ENCODE measurements at places on chromosomes 3 and 15.

GRCh38 chr3:196499807-196500524, 3.6 kb downstream of the RNF168 start:
- no peak for DNase-seq

DNA sequence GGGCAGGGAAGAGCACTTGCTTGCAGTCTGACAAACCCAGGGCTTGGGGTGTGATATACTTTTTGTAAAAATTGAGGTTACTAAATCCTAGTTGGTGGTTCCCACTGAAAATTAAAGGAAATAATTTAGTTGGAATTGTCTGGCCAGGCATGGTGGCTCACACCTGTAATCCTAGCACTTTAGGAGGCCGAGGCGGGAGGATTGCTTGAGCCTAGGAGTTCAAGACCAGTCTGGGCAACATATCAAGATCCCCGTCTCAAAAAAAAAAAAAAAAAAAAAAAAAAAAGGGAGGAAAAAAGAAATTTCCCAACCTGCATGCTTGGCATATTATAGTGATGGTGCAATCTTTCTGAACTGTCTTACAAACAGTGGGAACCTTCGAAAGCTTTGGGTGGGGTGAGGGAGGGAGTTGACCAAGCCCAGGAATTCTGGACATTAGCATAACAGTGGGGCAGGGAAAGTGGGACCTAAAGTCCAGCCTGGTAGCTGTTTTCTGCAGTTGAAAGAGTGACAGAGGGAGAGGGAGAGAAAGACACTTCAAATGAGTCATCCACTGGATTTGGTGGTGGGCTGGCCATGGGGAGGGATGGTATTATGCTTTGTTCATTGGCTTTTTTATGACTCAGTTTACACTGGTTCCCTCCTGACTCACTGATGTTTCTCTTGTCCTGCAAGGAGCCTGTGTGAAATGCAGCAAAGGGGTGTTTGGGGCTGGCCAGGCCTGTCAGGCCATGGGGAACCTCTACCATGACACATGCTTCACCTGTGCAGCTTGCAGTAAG, 41.1 kb downstream of the LIMD1 start:
- no peak for DNase-seq

DNA sequence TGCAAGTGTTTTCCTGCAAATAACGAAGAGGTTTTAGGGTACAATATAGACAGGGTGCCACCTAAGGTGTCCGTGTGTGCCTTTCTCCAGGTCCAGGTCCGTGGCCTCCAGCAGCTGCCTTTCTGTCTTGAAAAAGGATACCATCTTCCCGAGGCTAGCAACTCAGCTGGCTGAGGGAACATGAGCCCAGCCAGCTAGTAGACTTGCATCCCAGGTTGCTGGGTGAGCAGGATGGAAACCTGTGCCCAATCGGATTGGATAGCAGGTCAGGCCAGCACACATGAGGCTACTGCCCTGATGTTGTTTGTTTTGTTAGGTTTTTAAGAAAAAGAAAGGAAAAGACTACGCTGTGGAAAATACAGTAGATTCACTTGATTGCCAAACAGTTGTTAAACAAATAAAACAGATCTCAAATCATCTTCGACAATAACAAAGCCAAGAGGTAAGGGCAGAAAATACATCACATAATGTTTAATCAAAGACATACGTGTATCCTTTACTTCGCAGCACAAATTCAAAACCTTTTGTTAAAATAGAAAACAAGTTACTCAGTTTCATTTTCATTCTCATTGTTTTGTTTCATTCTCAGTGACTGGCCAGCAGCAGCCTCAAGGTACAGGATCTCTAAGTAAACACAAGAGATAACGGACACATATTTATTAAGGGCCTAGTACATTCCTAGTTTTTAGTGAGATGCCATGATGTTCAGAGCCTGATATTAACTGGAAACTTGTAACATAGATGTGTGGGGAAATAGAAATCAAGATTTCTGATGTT, 661.2 kb upstream of the NR2F2 start:
- DNase-seq, result no peak

- no peak for DNase-seq
Measured at GRCh38 chr3:189820365-189820720, 189.2 kb downstream of the TP63 start.

DNA sequence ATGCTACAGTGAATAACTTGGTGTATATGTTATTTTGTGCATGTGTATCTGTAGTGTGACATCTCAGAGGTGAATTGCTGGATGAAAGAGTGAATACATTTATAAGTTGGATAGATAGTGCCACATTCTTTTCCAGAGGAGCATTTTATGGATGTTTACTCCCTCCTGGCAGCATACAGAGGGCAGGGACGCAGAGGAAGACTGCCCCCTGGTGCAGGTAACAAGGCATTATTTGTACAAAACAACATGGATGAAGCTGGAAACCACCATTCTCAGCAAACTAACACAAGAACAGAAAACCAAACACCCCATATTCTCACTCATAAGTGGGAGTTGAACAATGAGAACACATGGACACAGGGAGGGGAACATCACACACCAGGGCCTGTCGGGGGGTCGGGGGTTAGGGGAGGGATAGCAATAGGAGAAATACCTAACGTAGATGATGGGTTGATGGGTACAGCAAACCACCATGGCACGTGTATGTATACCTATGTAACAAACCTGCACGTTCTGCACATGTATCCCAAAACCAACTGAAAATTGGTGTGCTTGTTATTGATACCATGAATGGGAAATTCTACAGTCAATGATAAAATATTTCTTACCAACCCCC, 57.9 kb upstream of the CTXND1 start:
- no peak for DNase-seq

DNA sequence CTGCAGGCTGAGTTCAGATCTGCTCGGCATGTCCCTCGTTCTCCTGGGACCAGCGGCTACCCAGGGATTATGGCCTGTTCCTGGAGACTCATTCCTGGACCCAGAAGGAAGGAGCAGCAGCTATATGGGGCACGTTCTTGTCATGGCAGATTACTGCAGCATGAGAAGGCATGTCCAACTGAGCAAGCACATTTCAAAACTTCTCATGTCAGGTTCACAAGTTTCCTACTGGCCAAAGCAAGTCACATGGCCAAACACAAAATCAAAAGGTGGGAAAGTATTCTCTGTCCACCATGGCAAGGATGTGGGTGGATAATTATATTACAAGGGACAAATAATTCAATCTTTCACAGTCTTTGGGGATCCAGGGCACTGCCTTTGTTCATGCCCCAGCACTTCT, 71.9 kb upstream of the C15orf39 start:
- no peak for DNase-seq

- DNase-seq, result no peak
Measured at GRCh38 chr3:18127859-18128681, 297.1 kb downstream of the SATB1 start.

DNA sequence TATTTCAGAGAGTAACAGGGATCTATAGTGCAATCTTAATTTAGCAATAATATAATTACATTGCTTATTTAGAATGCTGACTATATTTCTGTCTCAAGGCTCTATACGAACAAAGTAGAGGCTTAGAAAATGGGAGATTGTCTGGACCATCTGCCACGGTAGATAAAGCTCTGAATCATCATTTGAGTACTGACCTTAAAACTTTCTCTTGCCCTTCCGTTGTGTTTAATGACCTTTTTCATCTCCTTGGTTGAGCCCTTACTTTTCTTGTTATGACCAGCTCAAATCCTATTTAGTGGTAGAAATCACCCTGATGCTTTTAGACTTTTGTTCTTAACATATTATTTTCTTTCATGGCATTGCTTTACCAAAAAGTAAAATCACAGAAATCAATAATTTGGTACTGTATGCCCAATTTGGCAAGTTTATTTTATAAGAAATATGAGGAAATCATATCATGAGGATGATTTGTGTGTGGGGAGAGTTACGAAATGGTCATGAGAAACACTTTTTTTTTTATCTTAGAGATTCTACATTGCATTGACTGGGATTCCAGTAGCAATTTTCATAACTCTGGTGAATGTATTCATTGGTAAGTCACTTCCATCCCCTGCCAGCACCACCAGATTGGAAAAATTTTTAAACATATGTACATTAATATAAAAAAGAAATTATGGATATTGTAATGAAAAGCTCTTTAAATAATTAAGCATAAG, 11.0 kb downstream of the NDUFB5 start:
- DNase-seq, result no peak

DNA sequence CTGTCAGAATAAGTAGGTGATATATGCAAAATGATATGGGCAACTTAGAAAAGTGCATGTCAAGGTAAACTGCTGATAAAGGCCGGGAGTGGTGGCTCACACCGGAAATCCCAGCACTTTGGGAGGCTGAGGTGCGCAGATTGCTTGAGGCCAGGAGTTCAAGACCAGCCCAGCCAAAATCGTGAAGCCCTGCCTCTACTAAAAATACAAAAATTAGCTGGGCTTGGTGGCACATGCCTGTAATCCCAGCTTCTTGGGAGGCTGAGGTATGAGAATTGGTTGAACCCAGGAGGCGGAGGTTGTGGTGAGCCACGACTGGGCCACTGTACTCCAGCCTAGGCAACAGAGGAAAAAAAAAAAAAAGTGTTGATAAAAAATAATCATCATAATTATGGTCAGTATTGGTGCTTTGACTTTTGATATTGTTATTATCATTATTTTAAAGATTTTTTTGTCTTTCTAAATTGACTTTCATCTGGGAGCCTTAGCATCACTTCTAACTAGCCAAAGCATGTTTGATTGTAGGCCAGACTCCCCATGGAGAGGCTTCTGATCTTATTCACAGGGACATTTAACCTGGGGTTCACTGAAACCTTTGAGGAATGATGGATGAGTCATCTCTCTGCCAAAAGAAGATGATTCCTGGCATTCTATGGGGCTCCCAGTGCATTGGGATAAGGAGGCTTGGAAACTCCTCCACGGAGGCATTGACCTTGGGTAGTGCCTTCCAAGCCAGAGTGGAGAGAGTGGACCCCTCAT, 5.6 kb downstream of the ZBTB38 start:
- DNase-seq, result no peak

DNA sequence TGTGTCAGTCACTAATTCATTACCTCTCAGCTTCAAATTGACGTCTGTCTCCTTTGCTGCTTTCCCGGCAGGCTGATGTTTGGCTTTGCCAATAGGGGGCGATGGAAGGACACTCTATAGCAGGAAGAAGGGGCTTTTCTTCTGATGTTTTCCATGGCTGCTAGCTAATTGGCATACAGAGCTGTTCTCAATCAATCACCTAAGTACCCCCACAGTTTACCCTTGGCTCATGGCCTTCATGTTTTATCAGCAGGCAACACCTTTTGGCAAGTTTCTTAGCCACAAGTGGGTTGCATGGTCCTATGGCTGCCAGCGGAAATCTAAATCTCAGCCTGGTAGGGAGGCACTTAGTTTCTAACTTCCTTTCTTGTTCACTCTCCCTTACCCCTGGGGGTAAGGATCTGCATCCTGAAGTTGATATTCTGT, 45.0 kb downstream of the ESYT3 start:
- no peak for DNase-seq

DNA sequence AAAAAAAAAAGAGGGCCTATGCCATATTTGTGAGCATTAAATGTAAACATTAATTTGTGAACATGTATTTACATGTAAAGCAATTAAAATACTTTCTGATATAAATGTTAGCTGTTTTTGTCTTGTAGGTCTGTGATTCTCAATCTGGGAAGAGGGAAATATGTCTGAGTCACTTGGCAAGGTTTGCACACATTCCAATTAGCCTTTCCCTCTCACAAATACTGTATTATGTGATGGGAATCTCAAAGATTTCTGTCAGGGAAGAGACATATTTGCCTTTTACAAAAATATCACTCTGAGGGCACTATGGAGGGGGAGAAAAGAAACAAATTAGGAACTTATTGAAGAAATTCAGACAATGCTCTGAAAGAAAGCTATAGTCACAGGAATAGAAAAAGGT, 483.6 kb downstream of the GBE1 start:
- no peak for DNase-seq

DNA sequence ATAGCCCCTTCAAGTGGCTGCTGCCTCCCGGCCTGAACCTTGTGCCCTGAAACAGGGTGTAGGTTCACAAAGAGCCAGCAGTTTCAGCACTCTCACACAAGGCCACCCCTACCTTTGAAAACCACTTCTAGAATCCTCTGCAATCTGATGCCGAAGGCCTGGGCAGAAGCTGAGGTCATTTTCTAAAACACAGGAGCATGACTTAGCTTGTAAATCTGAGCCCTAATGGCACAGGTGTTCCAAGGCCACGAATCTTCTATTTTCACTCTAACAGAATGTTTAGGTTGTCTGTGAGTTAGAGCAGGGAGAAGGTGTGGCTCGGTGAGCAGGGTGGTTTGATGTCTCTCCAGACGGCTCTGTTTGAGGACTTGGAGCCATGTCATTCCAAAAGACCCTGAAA, 62.3 kb downstream of the SYNM start:
- no peak for DNase-seq

GRCh38 chr3:56633602-56634535, 49.2 kb downstream of the TASOR start:
- DNase-seq, result no peak

- no peak for DNase-seq
Measured at GRCh38 chr3:55895897-55896566, 408.9 kb upstream of the WNT5A start.

DNA sequence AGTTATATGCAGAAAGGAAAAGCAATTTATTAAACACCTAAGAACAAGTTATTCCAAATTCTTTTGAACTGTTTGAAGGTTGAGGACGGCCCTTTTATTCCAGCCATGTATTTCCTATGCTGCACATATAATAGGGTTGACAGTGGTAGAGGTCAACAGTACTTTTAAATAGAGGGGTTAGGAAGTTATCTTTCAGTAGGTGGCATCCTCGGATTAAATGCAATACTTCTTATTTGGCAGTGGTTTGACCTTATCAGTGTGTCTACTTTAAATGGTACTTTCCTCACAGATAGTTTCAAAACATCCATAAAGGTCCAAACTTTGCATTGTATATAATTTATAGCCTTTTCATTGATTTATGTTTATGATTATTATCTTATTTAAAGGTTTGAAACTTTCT, 558.7 kb downstream of the TUSC7 start:
- DNase-seq, result no peak

DNA sequence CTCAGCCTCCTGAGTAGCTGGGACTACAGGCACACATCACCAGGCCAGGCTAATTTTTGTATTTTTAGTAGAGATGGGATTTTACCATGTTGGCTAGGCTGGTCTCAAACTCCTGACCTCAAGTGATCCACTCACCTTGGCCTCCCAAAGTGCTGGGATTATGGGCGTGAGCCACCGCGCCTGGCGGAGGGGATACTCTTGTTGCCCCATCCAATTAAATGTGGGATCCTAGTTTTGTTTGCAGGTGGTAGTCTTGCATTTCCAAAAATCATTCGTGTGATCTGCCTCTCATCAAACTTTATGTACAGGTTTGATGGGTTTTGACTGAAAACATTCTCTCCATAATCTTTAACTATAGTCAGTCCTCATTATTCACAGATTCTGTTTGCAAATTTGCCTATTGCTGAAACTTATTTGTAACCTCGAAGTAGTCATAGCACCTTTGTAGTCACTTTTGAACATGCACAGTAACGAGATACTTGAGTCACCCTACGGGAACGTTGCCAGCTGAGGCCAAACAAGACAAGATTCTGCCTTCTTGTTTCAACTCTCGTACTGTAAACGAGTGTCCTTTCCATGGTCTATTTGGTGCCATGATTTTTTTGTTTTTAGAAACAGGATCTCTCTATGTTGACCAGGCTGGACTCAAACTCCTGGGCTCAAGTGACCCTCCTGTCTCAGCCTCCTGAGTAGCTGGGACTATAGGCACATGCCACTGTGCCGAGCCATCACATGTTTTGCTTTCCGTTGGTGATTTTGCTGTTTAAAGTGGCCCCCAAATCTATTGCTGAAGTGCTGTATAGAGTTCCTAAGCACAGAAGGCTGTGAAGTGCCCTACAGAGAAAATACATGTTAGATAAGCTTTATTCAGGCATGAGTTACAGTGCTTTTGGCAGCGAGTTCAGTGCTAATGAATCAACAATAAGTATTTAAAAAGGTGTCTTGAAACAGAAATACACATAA, 8.1 kb upstream of the MAPK6 start:
- no peak for DNase-seq
